ENCODE measurements at places on chromosomes 4 and X.
A peak's percentile ranks its signal among the peaks of the same experiment; 100 is the strongest.

DNA sequence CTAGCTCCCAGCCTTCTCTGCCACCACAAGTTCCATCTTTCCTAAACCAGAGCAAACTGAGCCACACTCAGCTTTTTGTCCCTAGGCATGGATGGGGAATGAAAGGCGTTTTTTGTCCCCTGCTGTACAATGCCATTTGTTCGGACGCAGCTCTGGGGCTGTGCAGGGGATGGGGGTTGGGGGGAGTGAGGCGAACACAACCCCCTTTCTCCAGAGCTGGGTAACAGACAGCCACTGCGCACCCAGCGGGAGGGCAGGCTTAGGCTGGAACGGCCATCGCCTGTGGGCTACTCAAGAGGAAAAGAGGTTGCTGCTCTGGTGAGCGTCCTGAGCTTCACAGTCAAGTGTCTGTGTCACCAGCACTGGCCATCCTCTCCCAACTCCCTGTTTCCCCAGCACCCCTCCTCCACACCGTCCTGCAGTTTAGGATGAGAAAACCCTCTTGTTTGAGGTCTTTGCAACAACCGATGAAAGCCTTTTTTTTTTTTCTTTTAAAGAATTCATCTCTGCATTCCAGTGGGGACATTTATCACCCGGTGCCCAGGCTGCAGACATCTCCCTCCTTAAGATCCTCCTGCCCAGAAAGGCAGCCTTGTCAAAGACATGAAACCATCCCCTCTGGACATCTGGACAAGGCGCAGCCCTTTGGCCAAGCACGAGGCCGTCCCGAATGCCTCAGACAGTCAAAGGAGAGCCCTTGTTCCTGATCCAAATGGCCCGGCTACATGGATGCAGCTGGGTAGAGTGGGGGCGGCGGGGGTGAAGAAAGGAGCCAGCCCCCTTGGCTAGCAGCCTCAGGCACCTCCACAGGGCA lies 419.6 kb downstream of the BCOR start:
- no peak for DNase-seq

GRCh38 chrX:124030520-124030919 lies 69.0 kb downstream of the STAG2 start:
- no peak for DNase-seq

DNA sequence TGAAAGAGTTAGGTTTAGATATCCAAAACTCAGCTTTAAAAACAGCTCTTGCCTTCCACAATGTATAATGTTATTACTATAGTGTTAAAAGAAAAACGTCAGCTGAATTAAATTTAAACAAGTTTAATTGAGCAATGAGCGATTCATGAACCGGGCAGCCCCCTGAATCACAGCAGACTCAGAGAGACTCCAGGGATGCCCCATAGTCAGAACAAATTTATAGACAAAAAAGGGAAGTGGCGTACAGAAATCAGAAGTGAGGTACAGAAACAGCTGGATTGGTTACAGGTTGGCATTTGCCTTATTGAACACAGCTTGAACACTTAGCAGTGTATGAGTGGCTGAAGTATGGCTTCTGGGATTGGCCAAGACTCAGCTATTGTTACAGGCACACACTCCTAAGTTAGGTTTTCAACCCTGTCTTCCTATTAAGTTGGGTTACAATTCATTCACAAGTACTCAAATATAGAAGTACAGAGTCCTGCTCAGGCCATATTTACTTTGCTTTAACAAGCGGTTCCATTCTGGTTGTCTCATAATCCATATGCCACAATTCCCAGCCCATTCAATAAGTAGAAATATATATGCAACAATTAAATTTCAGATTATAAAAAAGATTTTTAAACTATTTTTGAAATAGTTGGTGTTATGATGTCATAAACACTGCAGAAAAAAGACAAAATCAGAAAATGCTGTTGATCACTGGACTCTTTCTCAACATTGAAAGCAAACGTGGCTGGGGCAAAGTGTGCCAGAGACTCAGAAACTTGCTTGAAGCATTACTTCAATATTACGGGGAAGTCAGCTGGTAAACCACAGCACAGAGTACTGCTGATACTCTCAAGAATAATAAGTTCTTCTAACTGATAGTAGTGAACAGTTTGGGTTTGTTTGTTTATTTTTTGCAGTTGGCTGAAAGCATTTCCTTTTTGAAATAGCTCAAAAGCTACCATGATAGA lies 459.7 kb downstream of the RAB28 start:
- DNase-seq: no peak

GRCh38 chr4:42716996-42717395 lies 60.1 kb upstream of the ATP8A1 start:
- DNase-seq: no peak

GRCh38 chr4:139048026-139048425 lies 32.4 kb downstream of the NOCT start:
- DNase-seq: no peak

DNA sequence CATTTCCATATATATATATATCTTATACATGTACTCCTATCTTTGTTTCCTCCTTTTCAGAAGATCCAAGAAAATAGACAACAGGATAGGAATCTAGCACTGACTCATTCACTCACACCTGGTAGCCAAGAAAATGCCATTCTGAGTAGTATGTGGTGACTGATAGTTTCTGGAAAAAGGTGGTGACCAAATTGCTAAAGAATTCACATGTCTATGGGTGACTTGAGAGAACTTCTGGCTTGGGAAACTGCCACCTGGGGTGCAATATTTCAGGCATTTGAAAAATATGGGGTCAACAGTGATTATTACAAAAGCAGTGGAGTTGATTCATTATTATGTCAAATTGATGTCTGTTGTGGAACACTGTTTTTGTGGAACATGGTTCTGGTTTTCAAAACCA lies 605.1 kb downstream of the PCDH18 start:
- DNase-seq: no peak

GRCh38 chr4:98602270-98602669 lies 56.1 kb downstream of the TSPAN5 start:
- DNase-seq: no peak

DNA sequence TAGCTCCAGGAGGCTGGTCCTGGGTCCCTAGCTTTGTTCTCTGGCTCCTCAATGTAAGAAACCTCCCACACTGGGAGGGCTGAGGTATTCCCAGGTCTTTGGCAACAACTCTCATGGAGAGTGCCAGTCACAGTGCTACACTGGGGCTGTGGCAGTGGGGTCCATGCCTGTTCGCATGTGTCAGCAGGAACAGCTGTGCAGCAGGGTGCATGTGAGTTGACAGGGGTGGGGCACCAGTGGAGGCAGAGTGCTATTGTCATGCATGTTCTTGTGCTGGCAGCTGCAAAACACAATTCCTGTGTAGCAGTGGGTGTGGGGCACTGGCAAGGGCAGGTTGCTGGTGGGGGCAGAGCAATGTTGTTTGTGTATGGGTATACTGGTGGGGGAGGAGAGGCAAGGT lies 246.0 kb downstream of the CXXC4 start:
- DNase-seq: no peak

DNA sequence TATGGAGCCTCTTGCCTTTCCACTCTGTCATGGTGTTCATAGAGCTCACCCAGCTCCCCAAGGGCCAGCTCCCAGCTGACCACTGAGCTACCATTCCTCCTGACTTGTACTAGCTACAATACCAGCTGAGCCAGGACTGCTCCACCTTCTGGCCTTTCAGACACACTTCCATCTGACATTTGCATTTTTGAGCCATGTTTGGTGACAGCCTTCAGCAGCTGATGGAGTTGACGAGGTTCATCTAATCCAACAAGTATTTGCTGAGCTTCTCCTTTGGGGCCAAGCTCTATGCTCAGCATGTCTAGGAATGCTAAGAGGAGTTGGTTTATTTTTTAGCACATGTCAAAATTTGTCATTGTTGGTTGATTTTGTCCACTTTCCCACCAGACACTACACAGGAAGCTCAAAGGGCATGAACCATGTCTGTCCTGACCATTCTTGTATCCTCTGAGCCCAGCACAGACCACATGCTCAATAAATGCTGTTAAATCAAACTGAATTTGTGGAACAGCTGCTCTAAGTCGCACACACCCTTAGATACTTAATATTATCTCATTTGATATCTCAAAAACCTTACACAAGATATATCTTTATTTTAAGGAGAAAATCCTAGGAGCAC lies 142.6 kb upstream of the PPARGC1A start:
- DNase-seq: no peak

- no peak for DNase-seq
Observed at GRCh38 chr4:92299152-92299551, 4.6 kb upstream of the GRID2 start.

DNA sequence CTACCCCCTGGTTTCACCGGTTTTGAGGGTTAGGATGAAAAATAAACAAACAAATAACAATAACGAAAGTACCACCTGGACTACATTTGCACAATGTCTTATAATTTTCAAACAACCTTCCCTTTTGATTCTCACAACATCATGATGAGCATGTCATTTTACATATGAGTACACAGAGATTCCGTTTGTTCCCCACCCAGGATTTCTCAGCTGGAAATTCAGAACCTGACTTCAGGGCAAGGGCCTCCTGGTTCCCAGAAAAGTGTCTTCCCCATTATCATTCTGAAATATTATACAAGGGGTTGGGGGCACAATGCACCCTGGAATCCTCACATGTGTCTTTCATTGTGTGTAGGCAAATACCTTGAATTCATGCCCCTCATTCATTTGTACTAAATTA lies 135.8 kb upstream of the NOCT start:
- no peak for DNase-seq

DNA sequence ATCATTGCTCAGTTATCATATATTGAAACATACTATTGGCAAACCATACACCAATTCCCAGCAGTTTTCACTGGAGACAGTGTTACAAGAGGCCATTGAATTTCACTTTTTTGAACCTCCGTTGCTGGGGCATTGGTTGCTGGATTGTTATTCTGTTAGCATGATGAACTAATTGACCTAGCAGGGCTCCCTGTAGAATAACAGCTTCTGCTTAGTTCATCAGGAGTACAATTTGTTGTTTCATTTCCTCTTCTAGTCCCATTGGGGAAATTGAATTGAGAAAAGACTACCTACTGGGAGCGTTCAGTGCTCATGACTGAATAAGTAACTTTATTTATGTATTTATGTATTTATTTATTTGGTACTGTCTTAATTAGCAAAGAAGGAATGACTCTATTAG lies 151.6 kb downstream of the SLIT2 start:
- no peak for DNase-seq

- no peak for DNase-seq
Observed at GRCh38 chr4:56181140-56181953, 205.9 kb downstream of the AASDH start.

DNA sequence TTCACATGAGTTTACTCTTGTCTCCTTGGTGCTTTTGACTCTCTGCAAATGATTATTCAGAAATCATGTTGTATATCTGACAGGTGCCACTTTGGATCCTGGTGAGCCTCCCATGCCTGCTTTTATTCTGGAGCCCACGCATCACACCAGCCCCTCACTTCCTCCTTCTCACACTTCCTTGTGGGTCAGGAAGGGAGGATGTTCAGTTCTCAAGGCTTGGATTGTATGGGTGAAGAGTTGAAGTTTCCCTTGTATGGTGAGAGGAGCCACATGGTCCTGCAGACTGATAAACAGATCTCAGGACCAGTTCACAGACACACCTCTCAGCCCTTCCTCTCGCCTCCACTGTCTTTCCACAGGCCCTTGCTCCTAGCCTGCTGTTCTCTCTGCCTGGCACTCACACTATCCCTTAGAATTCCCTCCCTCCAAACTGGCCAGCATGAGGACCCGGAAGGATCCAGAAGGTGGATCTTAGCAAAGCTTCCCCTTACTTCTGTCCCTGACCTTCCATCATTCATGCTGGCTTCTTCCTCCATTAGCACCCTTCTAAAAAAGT lies 92.1 kb downstream of the STK32B start:
- DNase-seq: no peak

DNA sequence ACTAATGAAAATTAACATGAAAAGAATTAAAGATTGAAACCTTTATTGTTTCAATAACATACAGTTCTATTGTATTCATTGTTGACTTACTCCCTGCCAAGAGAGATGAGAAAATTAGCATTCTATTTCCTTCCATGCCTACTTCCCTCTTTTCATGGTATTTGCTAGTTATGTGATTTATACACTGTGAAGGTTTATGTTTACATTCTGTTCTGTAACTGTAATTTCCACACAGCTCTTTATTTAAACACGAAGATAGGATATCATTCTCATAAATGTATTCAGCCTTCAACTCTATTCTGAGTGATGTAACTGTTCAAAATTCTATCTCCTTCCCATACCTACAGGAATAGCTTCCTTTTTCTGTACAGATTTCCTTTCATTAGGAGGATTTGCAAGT lies 6.6 kb downstream of the CCDC110 start:
- DNase-seq: no peak

- DNase-seq: peak; percentile 2
Observed at GRCh38 chrX:75746891-75747639, 38.0 kb downstream of the MAGEE2 start.

Measured in activated CD4-positive, CD25-positive, alpha-beta regulatory T cell (primary cell).